SHP77 (cell line): ENCODE measurements at places on chromosomes 12 and 14.
A peak's percentile ranks its signal among the peaks of the same experiment; 100 is the strongest.

DNA sequence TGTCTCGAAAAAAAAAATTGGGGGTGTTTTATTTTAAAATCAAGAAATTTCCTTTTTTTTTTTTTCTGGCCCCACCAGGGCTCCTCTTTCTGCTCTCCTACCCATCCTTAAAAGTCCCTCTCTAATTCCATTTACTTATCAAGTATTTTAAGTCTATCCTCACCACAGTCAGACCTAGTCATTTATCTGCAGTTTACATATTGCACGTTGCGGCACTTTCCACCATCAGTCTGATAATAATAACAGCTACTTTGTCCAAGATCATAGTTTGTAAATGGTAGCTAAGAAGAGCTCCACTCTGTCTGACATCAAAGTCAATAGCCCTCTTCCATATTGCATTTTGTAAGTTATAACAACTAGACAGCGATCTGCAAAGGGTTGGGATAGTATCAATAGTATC is 23.6 kb upstream of the CAND1 start:
- DNase-seq, result no peak

DNA sequence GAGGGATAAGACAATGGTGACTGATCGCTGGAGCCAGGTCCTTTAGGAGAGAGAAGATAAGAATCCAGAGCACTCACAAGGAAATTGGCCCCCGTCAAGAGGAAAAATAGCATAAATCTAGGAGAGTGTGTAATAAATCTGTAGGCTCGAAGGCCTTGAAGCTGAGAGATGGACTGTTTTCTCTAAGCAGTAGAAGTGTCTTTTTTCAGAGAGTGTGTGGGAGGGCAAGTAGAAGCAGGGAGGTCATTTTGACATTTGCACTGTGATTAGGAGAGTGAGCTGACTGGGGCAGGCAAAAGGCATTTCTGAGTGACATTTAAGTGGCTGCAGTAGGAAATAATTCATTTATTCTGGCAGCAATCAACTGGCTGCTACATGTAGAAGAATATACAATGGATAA is 78.0 kb upstream of the DDHD1 start:
- DNase-seq, result no peak

DNA sequence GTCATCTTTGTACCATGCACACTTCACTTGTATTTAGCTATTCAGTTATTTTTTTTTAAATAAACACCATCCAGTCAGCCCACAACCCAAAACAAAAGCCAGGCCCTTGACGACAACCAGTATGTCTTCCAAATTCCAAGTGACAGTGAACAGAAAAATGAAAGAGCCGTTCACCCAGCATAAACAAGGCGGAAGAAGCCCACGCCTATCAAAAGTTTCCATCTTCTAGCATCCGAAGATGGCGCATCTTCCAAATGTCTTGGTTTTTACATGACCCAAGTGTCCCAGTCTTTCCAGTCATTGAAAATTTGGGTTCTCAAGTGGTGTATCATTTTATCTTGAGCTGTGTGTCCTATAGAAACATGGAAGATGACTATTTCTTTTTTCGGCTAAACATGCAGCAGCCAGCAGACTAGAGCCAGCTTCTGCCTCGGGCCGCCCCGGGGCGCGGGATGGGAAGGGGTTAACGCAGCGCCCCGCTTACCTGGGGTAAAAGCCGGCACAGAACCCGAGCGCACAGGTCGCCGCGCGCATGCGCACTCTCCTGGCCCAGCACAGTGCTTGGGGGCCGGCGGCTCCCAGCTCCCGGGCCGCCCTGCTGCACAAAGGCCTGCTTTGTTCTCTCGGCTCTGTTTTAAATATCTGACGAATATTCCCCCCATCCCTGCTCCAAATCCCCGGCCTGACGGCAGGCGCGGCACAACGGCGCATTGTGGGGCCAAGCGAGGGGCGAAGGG is 164.8 kb downstream of the ZFP36L1 start:
- no peak for DNase-seq

DNA sequence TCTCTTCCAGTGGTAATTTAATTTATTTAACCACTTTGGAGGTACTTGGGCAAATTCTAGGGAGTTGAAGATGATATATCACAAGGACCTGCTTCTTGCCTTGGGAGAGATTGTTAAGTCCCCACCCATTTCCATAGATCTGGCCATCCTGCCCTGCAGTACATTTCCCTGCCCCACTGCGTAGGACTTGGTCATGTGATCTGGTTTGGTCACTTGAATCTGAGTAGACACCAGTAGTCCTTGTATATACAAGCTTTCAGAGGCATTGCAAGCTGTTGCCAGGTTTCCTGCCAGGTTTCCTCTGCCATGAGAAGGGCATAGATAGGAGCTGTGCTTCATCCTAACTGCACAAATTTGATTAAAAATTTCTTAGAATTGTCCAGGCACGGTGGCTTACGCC is 200.0 kb downstream of the ADAMTS20 start:
- no peak for DNase-seq

DNA sequence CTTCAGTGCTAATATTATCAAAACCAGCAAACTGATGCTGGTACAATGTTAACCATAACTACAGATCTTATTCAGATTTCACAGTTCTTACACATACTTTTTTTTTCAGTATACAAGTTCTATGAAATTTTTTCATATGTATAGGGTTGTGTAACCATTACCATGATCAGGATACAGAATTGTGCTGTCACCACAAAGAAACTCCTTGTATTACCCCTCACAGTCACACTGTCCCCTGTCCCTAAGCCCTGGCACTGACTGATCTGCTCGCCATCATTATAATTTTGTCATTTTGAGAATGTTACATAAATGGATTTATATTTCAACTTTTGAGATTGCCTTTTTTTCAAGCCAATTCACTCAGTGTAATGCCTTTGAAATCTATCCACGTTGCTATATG is 21.3 kb upstream of the NFKBIA start:
- no peak for DNase-seq

GRCh38 chr12:6198556-6198955 is 1.6 kb upstream of the CD9 start:
- no peak for DNase-seq

DNA sequence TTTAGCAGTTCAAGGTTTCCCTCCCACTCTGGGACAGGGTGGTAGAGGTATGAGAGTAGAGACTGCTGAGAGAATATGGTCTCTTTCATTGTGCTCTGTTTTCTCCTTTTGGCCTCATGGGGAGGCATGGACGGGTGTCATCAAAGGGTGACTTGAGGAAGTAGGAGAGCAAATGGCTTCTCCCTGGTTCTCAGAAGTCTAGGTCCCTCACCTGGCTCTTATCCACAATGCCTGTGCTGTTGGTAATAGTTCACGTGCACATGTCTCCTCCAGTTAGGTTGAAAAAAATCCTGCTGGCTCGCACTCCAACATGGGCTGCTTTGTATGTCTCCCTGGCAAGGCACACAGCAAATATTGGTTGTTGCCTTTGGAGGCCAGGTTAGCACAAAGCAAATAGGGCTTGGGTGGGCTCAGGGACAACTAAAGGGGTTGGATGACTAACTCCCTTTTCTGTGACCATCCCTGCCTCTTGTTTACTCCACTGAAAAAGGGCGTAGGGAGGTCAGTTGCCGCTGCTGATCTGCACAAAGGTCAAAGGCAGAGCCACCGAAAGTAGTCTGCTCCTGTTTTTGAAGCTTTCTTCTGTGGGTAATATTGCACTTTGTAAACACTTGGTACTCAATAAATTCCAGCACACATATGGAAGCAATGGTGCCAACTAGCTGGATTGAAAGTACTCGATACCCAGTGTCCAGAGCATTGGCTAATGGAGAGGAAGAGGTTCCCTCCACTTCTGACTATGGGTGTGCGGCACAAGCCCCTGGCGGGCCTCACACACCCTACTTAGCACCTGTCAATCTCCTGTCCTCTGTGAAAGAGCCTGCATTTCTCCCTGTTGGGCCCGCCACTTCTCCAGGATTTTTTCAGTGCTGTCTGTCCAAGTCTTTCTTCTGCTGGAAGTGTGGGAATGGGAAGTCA is 121.8 kb downstream of the SLC38A6 start:
- DNase-seq, result no peak

DNA sequence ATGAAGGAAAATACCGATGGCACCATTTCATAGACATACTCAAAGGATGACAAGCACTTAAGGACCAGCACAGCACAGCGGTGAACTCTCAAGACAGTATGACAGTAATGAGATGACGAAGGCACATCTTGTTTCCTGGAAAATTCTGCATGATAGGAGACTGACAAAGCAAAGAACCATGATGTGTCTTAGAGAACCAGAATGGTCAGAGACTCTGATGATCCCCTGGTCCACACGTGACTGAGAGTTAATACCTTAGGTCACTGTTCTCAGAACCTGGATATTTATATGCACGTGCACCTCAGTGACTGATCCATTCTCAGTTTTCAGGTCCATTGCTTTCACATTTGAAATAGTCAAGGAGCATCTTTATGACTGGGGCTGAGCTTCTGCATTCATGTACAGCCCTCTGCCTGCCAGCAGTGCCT is 35.3 kb downstream of the PROX2 start:
- no peak for DNase-seq

GRCh38 chr14:53380052-53380866 is 227.1 kb upstream of the DDHD1 start:
- DNase-seq, result no peak

DNA sequence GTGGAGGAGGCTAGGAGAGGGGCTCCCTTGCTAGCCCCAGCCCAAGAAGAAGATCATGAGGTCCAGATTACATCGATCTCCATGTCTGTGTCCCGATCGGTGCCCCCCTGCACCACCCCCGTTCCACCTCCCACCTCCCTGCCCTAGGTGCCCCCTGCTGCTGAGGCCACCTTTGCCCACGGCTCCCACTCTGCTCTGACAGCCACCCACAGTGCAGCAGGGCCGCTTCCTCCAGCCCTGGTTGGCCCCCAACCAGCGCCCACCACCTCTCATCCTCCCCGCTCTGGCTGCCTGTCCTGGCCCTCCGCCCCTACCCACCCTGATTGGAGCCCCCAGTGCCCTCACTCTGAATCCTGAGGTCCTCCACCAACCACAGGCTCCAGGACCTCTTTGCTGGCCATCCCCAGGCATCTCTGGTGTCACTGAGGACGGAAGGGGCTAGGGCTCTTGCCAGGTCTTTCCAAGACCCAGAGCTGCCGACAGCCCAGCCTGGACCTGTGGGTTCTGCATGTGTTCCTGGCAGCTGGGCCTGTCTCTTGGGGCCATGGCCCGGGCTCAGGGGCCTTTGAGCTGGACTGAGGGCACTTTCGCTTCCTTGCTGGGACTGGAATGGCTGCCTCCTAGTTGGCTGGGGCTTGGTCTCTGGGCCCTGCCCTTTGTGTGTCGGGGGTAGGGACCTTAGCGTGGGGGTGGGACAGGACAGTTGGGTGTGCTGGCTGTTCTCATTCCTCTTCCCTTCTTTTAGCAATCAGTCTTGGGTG is 7.2 kb upstream of the PLXNC1 start:
- DNase-seq, result no peak

- no peak for DNase-seq
These were observed 3.2 kb upstream of the TCP11L2 start for GRCh38 chr12:106299202-106299774.

DNA sequence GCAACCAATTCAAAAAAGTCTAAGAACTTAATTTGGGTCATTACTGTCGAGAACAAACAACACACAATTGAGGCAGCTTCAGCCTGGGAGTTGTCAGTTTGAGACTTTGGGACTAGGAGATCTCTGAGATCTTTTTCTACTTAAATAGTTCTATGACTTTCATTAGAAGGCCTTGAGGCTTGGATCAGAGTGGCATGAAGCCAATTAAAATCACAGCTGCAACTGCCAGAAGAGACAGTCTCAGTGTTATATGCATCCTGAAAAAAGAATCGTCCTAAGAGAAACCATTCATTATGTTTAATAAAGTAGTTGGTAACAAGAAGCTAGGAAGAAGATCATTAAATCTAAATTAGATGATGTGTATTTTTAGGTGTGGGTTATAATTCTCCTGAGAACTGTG is 170.8 kb upstream of the RASSF8 start:
- DNase-seq, result no peak

GRCh38 chr14:103808403-103809001 is 38.9 kb downstream of the PPP1R13B start:
- DNase-seq, result peak; percentile 67

DNA sequence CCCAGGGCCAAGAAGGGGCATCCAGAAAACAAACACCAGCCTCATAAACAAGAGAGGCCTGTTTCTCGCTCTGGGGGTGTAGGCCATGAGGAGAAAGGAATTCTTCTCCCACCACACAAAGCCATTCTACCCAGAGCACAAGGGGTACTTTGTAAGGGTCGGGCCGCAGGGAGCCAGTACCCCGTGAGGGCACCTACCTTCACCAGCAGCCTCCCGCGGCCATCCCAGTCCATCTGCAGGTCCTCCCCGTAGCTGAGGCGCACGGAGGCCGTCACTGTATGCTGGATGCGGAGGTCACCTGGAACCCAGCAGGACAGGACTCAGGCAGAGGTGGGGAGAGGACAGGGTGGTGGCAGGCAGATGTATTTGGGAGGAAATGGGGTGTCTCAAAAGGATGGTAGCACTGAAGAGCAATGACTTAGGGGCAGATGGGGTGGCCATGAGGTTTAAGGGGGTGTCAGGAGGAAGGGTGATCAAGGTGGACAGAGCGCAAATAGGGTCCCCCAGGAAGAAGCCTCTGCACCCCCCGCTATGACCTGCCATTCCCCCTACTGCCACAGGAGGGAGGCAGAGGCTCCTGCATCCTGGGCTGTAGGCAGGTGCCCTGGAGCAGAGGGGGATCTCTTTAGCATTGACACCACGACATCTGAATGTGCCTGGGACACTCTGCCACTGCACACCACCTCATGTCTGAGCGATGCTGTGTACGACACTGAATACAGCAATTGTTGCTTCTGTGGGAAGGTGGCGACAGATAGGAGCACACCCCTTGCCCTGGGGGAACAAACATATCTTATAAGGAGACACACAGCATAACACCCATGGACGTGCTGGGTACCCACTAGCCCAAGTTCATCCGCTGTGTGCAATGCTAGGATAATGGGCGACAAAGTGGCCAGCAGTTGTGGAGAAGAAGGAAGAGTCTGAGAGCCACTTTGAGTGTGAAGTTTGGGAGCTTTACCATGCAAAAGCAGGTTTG is 61.4 kb downstream of the VWF start:
- DNase-seq, result no peak

DNA sequence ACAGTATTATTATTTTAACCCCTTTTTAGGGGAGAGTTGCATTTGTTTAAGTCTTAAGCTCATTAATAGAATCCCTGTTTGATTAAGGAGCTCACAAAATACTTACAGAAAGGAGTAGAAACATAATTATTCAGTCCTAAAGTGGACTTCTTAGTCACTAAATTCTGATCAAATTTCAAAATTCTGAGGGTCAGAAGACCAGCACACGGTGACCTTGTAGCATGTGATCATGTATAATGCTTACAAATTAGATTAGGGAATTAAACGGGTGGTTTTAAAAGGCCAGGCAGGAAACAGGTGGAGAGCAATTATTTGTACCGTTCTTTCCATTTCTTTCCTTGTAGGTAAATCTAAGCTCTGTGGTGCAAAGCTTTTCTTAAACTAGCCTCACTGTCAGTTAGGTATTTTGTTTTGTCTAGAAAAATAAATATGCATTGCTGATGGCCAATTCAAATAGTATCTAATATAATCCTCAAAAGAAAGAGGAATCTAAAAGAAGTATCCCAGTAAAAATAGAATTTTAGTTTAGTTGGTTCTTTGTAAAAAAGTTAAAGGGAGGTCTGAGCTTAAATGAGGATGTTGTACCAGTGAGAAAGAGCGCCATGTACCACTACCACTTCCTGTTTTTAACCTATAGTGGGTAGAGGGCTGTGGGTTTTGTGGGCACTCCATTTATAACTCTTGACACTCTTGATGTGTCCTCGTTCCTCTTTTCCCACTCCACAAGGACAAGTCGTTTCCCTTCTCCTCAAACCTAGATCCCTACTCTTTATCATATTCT is 51.1 kb downstream of the SLC38A1 start:
- no peak for DNase-seq

- no peak for DNase-seq
These were observed 30.9 kb downstream of the NIN start for GRCh38 chr14:50800032-50800431.
